ENCODE measurements at places on chromosomes 13 and 19. TPM values are rescaled to one million over a fixed set of nuclear protein-coding genes. Genes with fewer than 3 reads are reported as not detected.

DKKL1 gene
- 0.59 TPM for total RNA-seq

PNMA8B gene
- total RNA-seq: 1.2 TPM

PTH2 gene
- not detected for total RNA-seq

FPR2 gene
- total RNA-seq: 0.30 TPM

FGF22 gene
- total RNA-seq: not detected

TSHZ3 gene
- 12.5 TPM for total RNA-seq

OSCAR gene
- 0.78 TPM for total RNA-seq

CA11 gene
- 0.30 TPM for total RNA-seq
